ENCODE measurements at places on chromosomes 11 and 22.
A peak's percentile ranks its signal among the peaks of the same experiment; 100 is the strongest.

DNA sequence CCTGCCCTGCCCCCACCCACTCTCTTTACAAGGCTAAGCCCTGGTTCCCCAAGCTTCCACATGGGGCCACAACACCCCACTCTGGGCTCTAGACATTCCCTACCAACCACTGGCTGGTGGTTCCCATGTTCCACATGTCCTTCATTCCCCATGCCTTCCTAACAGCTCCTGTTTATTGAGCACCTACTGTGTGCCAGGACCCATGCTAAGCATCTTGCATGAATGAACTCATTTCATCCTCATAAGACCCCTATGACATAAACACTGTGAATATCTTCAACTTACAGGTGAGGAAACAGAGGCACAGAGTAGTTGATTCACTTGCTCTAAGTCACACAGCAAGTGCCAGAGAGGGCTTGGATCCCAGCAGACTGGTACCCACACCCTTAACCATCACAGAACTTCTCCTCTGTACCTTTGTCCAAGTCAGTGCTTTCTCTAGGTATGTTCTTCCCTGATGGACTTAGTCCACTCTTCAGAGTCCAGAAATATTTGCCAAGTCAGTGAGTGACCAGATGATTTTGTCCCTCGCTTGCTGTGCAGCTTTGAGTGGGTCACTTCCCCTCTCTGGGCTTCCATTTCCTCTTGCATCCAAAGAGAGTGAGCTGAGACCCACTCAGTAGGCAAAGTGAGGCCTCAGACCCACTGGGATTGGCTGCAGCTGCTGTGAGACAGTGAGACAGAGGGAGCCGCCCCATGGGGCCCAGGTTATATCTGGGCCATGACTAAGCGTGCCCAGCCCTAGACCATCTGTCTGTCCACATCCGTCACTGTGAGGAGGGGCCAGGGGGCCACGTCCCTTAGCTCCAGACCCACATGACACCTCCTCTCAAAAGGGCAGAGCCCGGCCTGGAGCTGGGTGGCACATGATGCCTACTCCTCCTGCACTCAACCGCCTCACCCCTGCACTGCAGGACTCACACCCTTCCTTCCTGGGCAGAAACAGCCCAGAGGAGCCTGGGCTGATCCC is 132.4 kb downstream of the MN1 start:
- DNase-seq, result no peak

GRCh38 chr11:37788141-37788877 is 1190.3 kb upstream of the RAG2 start:
- no peak for DNase-seq

DNA sequence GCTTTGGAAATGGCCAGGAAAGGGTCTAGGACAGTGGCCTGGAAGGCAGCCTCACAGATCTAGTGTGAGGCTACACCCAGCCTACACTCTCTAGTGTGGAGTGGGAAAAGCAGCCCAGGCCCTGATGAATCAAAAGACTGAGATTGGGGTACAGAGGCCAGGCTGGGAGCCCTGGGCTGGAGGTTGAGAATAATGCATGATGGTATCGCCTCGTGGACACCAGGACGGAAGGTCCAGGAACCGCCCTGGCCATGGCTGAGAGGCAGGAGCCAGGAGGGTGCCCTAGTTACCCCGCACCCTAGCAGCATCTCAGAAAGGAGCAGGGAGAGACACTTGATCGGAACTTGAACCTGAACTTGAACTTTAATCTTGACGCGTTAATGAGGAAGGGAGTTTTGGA is 40.5 kb upstream of the NFAM1 start:
- DNase-seq, result no peak

DNA sequence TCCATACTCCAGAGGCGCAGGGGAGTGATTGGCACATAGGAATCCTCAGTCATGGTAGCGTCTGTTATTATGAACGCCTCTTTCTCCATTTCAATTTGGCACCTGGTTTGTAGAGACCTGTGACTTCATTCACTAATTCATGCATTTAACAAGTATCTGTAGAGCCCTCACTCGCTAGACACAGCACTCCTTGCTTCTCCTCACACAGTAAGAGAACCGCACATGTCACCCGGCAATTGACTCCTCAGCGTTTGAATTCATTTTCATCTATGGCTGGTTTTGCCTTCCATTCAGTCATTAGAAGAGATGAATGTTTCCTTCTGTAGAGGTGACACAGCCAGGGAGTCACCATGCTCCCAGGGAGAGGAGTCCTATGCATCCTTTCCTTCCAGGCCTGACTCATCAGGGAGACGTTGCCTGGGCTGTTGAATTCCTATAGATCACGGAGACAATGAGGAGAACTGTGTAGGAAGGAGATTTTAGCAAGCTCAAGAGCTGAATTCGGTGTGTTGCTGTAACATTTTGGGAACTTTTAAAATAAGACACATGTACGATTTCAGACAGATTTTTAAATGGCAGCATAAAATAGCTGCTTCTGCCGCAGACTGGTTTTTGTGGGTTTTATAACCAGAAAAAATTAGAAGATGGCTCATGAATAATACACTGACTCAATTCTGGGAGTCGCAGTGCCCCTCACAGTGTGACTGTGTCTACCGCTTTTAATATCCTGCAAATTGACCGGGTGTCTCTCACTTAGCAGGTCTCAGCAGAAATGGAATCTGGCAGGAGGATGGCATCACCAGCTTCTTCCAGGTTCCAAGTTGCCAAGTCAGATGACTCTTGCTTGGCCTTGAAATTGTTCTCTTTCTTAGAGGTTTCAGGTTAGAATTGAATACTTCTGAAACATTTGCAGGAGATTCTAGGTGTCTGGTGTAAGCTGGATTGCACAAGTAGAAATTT is 44.4 kb upstream of the CLMP start:
- DNase-seq, result no peak

DNA sequence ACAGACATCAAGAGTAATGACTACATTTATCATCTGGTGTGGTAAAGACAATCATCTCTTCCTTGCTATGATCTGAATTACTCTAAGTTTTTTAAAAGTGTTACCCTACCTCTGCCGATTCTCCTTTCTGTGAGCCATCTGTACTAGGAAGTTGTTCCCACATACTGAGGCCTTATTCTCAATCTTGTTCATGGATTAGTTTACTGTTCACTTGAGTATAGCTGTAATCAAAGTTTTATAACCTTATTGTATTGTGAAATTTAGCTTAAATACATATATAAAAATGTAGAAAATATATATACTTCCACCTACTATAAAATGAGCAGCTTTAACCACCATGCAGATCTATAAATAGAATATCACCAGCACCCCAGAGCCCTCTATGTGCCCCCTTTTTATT is 2.4 kb upstream of the OR8D2 start:
- no peak for DNase-seq

DNA sequence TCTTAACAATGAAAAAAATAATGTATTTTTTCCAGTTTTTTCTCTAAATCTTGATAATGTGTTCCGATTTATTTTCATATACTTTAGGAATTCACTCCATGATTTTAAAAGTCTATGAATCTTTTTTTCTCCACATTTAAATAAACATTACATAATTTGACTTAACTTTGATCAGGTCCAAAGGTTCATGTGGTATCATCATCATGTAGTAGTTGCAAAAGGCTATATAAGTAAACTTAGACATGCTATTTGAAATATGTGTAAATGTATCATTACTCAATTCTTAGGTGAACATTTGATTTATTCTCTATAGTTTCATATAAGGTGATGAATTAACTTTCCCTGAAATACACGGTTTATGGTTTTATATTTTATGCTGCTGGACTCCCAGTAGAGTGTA is 2197.0 kb upstream of the RAG2 start:
- no peak for DNase-seq

- no peak for DNase-seq
Measured at GRCh38 chr11:43547430-43547831, 133.1 kb upstream of the HSD17B12 start.

GRCh38 chr11:64854534-64855502 is 10.4 kb upstream of the CDC42BPG start:
- no peak for DNase-seq

GRCh38 chr11:119745112-119745511 is 16.1 kb upstream of the NECTIN1 start:
- DNase-seq, result no peak

DNA sequence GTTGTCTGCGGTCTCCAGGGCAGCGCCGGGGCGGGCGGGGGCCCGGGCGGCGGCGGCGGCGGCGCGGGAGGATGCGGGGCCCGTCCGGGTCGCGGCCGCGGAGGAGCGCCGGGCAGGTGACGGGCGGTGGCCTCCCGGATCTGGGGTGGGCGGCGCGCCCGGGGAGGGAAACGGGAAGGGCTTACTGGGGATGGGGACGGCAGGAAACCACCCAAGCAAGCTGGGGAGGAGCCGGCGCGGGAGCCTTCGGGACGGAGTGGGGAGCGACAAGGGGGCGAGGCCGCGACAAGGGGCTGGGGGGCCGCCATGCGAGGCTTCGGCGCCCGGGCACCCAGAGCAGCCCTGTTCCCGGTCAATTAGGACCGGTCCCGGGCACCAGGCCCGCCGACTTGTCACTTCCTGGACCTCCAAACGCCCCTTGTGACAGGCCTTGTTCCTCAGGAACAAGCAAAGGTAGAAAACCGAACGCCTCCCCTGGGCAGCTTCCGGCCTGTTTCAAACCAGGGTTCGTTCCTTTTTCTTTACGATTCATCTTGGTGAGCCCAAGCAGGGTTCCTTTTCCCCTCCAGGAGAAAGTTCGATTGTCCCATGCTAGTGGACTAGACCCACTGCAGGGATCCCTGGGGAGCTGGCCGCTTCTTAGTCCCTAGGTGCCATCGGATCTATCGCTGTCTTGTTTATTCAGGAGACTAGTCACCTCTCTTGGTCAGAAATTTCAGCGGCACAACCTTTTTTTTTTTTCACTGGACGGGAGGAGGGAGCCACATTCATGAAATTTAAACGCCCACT is 492 bp downstream of the JHY start:
- peak; percentile 33 for DNase-seq

DNA sequence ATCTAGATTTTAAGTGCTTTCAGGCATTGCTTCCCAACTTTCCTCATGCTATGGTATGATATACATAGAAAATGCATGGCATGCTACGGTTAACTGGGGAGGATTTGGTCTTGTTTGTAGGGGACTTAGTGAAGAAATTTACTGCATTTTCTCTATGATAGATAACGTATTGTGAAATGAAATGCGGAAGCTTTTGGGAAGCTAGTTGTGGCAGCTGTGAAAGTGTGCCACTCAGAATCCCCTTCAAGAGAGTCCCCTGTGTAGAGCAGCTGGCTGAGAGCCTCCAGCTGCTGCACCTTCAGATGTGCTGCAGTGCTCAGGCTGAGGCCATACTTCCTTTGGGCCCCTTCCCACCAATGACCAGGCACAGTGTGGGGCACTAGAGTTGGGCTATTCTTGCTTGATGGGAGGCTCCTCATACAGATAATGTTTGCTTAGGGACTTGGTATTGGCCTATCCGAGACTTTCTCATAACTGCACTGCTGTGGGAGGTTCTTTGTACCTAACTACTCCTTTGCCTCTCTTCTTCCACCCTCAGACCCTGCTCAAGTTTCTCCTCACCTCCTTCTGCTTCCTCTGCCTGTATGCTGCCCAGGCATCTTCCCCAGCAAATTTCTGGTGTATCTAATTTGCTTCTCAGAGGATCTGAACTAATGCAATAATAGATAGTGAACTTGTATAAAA is 67.3 kb downstream of the HIPK3 start:
- no peak for DNase-seq

DNA sequence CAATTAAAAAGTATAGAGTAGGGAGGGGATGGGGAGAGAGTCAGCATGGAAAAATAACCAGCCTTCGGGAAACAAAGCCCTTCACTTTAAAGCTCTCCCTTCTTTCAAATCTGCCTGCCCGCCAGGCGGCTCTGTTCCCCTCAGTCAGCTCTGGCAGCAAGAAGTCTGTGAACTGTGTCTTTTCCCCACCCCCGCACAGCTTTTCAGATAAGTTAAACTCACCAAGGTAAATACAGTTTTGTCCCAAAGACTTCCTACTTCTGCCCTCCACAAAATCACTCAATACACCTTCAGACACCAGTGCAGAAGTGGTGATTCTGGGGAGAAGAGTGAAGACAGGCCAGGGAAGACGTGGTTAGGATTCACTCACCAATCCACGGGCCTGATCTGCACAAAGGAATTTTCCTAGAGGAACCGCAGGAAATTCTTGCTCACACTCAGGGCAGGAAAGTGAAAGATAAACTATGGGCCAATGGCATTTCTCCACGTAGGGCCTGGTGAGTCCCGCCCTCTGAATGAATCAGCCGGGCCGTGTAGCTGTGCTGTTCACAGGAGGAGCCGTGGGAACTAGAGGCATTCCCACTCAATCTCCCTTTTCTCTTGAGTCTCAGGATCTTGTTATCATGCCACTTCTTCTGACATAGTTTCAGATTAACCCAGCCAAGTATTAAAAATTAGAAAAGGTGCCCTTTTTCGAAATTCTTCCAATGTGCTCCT is at the start of gene TRIM5:
TRIM5 (minus strand) TSS at position 429 of the 717 bp plus-strand sequence. CDS start 4,897 bp downstream, outside the sequence.
- DNase-seq, result peak; percentile 50

DNA sequence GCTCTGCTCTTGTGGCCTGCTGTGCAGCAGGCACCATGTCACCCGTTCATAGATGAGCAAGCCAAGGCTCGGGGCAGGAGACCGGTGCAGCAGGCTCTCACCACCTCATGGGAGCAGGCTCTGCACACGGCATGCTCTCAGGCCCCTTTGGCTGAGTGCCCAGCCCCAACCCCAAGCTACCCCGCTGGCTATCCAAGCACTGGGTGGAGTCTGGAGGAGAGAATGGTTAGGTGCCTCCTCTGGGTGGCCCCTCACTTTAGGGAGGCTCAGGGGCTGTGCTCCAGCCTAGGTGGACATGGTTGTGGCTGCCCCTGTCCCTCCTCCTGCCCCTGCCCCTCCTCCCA is 199.9 kb downstream of the IGLL1 start:
- no peak for DNase-seq

- no peak for DNase-seq
Measured at GRCh38 chr11:102669664-102670063, 35.9 kb downstream of the MMP27 start.

DNA sequence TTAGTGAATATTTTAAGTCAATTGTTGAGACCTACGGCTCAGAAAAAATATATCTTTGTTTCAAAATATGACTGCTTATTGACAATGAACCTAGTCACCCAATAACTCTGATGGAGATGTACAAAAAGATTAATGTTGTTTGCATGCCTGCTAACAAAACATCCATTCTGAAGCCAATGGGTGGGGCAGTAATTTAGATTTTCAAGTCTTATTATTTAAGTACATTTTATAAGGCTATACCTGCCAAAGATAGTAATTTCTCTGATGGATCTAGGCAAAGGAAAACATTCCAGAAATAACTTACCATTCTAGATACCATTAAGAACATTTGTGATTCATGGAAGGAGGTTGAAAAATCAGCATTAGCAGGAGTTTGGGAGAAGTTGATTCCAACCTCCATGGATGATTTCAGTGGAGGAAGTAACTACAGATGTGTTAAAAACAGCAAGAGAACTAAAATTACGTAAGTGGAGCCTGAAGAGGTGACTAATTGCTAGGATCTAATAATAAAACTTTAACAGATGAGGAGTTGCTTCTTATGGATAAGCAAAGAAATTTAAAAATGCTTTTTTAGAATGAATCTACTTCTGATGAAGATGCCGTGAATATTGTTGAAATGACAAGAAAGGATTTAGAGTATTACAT is 26.4 kb upstream of the OR8D2 start:
- DNase-seq, result no peak

- DNase-seq, result no peak
Measured at GRCh38 chr11:125750629-125751028, 4.5 kb downstream of the PATE1 start.

Measured in stimulated activated CD8-positive, alpha-beta memory T cell treated with anti-CD3 and anti-CD28 coated beads, Interleukin-2, amount 100 ng/mL, for 48 hours (primary cell).